ENCODE measurements at places on chromosomes 6 and 20.
A peak's percentile ranks its signal among the peaks of the same experiment; 100 is the strongest.

- peak; percentile 77 for DNase-seq
Observed at GRCh38 chr6:37547564-37548061, 47.9 kb upstream of the CCDC167 start.

DNA sequence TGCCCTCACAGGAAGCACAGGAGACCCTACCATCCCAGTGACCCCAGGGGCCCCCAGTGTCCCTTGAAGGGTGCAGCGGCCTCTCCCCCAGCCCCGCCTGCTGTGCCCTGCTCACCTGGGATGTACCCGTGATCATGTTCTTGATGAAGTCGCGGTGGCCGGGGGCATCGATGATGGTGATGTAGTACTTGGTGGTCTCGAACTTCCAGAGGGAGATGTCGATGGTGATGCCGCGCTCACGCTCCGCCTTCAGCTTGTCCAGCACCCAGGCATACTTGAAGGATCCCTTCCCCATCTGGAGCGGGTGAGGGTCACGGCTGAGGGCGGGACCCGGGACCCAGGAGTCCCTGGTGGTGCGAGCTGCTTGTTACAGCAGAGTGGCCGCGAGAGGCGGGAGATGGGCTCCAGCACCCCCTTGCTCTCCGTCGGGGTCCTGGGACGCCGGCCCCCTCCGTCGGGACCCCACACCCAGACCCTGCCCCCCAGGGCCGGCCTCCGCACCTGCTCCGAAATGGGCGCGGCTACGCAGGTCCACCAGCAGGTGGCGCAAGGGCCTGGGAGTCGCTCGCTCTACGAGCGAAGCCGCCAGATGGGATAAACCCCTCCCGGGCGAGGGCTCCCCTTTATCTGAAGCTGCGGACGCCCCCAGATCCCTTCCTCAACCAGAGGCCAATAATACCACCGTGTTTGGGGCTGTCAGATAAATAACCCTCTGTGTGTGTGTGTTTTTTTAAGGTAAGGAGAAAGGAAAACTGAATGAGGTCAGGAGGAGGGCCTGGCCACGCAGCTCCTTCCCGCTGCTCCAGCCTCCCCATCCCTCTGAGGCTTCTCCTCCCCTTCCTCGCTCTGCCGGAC lies 2.9 kb downstream of the EEF1A2 start:
- DNase-seq = peak; percentile 28

GRCh38 chr20:57040924-57041323 lies 225.5 kb downstream of the BMP7 start:
- DNase-seq = peak; percentile 73

DNA sequence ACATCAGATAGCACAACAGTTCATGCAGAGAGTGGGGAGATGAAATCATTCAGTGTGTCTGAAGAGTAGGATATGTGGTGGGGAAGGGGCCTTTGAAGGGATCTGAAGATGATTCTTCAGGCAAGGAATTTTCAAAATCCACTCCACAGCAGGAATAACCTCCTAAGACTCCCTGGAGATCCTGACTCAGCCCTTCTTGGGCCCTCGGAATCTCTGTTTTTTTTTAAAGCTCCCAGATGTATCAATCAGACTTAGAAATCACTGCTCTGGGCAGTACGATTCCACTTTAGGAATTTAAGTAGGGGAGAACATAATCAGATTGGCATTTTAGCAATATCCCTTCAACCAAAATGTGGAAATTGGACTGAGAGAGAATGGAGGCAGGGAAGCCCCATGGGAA lies 55.5 kb downstream of the RIOK1 start:
- DNase-seq = peak; percentile 87

DNA sequence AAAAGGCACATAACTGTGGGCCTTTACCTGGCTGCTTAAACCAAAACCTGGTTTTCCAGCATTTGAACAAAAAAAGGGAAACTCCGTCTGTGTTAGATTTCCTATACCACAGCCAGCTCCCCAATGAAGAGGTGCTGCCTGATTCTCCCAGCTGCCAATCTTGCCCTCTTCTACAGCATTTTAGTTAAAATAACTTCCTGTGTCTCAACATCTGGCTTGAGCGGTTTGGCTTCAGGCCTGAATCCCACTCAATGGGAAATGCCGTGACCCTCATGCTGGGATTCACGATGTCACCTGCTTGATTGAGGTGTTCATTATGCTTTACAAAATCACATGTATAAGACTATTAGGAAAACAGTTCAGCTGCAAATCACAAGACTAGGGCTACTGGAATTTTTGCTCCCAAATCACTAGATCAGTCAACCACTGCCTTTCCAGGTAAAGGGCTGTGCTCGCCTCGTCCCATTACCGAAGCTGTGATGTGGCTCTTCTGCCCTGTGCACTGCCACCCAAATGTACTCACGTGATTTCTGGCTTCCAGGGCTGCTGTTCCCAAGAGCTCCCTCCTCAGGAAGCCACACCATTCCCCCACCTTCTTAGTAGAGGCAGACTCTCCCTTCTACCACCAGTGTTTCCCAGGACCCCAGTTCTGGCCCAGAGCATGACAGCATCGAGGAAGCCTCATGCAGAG lies 94.6 kb downstream of the PSMG4 start:
- no peak for DNase-seq

DNA sequence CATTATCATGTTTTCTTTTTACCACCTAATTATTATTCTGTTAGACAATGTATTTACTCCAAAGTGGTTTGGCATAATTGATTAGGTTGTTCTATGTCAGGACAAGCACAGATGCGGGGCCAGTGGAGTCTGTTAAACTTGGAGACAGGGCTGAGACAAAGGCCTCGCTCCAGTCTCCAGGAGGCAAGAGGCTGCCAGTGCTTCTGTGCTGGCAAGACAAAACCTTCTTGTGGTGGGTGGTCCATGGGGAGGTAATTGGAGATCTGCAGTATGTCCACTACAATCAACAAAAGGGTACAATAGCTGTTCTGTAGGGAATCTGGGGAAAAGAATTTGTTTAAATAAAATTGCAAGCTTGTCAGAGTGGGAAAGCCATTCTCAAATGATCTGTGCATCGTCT lies 677.2 kb upstream of the SLC35B3 start:
- no peak for DNase-seq

GRCh38 chr6:16369140-16369745 lies 130.9 kb downstream of the GMPR start:
- DNase-seq = no peak

DNA sequence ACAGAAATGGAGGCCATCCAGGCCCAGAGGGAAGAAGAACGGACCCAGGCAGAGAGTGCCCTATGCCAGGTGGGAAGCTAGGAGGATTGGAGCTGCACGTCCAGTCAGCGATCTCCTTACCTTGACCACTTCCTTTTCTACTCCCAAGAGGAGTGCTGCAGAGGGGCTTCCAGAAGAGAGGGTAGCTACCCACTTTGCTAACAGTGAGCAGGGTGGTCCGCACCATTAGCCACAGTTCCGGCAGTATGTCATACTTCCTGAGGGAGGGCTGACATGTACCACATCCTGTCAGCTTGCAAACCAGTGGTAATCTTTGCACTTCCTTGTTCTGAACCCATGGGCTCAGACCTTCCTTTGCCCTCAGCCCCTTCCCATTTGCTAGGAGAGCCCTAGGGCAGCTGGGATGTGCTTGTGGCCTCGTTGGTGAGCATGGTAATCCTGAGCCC lies 35.4 kb downstream of the CEP250 start:
- DNase-seq = no peak

DNA sequence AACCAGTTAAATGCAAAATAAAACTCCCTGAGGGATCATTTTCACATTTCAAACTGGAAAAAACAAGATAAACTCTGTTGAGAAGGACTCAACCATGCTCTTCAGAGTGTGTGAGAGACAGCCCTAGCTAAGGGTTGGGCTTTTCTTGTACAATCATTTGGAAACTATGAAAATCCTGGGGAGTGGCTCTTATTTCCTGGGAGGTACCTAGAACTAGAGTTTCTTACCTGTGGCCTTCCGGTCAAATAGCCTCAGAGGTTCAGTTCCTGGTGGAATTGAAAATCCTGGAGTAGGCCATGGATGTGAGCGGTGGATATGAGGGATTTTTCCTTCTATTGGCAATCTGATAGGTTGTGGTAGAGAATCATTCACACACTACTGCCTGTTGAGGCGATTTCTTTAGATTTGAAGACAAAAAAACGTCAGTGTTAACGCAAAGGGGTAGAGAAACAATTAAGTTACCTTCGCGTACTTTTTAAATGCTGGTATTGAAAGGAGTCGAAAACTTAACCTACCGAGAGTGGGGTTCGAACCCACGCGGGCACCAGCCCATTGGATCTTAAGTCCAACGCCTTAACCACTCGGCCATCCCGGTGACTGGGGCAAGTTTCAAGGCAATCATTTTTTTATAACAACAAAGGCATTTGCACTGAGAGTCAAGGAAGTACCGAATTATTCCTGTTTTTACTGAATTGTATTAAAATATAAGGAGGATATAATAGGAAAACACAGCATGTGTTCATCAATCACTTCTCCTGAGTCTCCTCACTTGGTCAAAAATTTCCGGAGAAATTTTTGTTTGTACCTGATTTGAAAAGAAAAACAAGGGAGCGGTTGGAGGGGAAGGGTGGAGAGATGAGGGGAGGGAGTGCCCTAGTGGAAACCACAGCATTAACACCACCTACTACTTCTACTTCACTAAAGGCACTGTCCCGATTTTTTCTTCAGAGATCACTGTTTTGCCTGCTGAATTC lies 191.3 kb downstream of the OR2B2 start:
- DNase-seq = peak; percentile 17

DNA sequence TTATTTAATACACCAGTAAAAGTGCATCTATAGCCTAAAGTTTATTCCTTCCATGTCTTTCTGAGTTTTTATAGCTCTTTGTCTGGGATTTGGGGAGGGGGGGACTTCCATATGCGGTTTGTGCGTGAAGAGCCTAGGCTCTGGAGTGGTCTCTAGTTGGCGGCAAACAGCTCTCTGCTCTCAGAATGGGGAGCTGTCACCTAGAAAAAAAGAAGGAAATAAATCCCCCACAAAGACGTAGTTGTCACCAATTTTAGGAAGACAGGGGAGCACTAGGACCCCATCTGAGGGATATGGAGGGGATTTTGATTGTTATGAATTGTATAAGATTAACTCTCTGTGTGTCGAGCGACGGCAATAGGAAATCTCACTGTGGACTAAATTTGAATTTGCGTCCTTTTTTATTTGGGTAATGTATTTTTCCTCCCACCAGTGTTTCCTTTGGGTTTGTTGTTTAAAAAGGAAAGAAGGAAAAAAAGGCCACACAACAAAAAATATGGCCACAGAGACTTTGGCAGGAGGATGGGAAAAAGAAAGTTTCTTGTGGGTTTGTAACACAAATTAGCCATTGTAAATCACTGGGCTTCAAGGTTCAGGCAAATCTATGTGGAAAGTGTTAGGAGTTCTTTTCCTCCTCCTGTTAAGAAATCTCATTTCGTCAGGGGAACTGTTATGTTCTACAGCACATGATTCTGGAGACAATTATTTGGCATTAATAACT lies 7.4 kb downstream of the POU3F2 start:
- DNase-seq = no peak

GRCh38 chr6:89942601-89943000 lies 48.3 kb downstream of the GJA10 start:
- no peak for DNase-seq

DNA sequence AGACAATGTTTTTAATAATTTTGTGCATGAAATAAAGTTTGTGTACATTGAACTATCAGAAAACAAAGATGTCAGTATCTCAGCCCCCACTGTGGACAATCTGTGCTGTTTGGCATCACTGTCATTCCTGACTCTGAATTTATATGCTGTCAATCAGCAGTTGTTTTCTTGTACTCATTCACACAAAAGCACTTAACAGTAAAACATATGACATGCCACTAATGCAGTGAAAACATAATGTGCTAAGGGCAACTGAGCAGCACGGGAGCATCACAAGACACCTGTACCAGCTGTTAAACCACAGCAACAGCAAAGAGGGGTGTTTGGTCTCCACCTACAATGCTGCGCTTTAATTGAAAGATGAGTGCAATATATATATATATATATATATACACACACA lies 647.8 kb upstream of the SLC35B3 start:
- no peak for DNase-seq

GRCh38 chr6:11631008-11631407 lies 93.5 kb downstream of the TMEM170B start:
- DNase-seq = no peak

DNA sequence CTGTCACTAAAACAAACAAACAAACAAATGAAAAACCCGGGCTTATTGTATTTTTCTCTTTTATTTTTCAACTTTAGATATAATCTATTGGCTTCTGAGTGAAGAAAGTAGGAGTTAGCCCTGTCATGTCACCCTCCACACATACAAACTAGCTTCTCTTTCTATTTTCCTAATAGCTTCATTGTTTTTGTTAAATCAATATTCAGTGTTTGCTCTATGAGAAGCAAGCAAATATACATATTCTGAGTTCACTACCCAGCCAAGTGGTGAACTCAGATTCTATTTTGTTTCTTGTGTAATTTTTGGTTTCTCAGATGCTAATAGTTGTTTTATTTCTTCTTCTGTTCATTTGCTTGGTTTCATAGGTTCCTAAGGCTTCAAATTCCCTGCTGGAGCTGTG lies 66.4 kb downstream of the SNRNP48 start:
- no peak for DNase-seq

- no peak for DNase-seq
Observed at GRCh38 chr6:142926177-142926493, 18.8 kb downstream of the HIVEP2 start.

GRCh38 chr6:17473554-17473953 lies 80.2 kb downstream of the CAP2 start:
- peak; percentile 42 for DNase-seq

GRCh38 chr6:46507426-46507825 lies 16.2 kb upstream of the RCAN2 start:
- DNase-seq = no peak

DNA sequence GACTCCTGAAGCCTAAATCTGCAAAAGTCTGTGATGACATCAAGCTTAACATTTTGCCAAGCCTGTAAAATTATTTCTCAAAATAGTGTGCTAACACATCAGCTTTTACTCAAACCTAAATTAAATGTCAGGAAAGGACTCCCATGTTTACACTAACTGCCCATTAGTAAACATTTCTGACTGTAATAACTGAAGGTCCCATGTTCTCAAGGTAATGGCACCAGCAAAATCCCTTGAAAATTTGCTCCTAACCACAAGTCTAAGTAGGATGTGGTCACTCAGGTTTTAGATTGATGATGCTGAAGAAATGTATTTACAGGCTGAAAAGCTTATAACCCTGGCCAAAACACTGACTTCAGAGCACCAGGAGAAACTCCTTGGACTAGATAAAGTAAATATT lies 33.0 kb downstream of the BACH2 start:
- peak; percentile 67 for DNase-seq

GRCh38 chr6:21759721-21760120 lies 166.2 kb downstream of the SOX4 start:
- DNase-seq = no peak

- no peak for DNase-seq
Observed at GRCh38 chr20:57265336-57265996, 975 bp downstream of the BMP7 start.

DNA sequence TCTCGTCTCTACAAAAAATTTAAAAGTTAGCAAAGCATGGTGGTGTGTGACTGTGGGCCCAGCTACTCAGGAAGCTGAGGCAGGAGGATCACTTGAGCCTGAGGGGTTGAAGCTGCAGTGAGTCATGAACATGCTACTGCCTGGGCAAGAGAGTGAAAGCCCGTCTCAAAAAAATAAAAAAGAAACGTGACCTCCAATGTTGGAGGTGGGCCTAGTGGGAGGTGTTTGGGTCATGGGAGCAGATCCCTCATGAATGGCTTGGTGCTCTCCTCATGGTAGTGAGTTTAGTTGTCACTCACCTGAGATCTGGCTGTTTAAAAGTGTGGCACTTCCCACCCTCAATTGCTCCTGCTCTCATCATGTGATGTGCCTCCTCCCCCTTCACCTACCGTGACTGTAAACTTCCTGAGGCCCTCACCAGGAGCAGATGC lies 24.3 kb downstream of the RBL1 start:
- peak; percentile 13 for DNase-seq
